Ovary (tissue), 10 donors: ENCODE measurements at places on chromosomes 4 and X. TPM values are rescaled to one million over a fixed set of nuclear protein-coding genes. Genes with fewer than 3 reads are reported as not detected.

- H3K27me3 ChIP-seq: no peaks in the 10 kb centered on the region
- peaks cover 1% of the 10 kb centered on the region for H3K4me1 ChIP-seq
- peak; percentile 41 for DNase-seq
- H3K4me3 ChIP-seq: no peak overlapping the region
- peak overlapping the region; percentile 40 for H3K27ac ChIP-seq
- no peaks in the 10 kb centered on the region for H3K36me3 ChIP-seq
Measured at GRCh38 chr4:17497890-17498523, 13.9 kb downstream of the QDPR start.

- H3K27ac ChIP-seq: no peak overlapping the region
- DNase-seq: no peak
- no peaks in the 10 kb centered on the region for H3K4me1 ChIP-seq
- no peaks in the 10 kb centered on the region for H3K27me3 ChIP-seq
Measured at GRCh38 chrX:50407976-50408375, 62.6 kb downstream of the DGKK start.

DNA sequence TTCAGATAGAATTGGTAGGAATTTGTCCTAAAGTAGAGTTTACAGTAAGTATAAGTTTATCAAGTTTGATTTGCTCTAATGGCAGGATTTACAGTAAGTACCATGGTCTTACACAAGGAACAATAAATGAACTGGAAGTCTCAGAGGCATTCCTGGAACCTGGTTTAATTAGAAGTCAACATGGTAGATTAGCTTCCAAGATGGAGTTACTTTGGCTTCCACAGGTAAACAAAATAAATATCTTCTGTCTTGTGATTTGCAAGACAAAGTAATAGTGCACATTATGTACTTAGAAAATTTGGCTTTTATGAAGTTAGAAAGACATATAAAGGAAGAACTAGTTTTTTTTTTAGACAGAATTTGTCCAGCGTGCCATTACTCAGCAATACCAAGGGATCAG is 190.7 kb downstream of the GLUD2 start:
- no peak overlapping the region for H3K4me3 ChIP-seq
- H3K27ac ChIP-seq: no peak overlapping the region
- H3K36me3 ChIP-seq: no peaks in the 10 kb centered on the region
- H3K27me3 ChIP-seq: no peaks in the 10 kb centered on the region

DNA sequence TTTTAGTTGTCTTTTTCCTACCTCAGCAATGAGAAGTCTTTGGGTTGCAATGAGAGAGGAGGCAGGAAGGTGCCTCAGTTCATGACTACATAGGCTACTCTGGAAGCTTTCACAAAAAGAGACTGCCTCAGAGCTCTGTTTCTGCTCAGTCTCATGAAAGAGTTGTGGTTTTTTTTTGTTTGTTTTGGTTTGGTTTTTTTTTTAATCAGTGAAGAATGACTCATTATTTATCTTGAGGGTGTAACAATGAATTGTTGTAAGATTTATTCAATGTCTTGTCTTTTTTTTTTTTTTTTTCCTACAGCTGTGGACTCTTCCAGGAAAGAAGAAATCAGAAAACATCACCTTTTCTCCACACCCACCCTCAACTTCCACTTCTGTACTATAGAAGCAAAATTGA is 67.5 kb upstream of the CXCL13 start:
- no peak for DNase-seq
- H3K4me1 ChIP-seq: peaks cover 3% of the 10 kb centered on the region
- H3K4me3 ChIP-seq: no peak overlapping the region
- no peak overlapping the region for H3K27ac ChIP-seq

DNA sequence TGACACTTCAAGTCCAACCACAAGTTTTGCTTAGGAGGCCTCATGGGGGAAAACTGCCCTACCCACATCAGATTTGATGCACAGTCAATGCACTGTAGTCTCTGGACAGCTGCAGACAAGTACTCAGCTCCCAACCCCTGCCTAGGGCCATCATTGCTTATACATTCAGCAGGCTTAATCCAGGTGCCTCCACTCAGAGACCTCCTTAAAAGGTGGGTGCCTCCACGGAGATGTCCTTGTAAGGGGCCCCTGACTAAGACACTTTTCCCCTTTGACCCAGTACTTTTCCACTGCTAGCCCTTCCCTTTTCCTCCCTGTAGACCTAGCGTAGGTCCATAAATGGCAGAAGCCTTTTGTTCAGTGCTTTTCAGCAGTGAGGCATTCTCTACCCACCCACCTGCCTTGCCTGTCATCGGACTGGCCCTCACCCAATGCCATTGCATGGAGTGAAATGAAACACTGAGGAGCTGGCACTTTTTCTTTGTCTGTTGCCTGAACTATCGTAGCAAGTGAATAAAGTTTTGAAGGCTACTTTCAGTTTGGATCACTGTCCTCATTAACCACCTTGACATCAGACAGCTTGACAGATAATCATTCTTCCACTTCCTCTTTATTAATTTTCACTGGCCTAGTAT is 23.8 kb upstream of the PLK4 start:
- H3K27me3 ChIP-seq: no peaks in the 10 kb centered on the region
- H3K36me3 ChIP-seq: no peaks in the 10 kb centered on the region
- no peak for DNase-seq
- no peak overlapping the region for H3K27ac ChIP-seq
- H3K4me3 ChIP-seq: no peak overlapping the region

- no peaks in the 10 kb centered on the region for H3K4me1 ChIP-seq
- no peaks in the 10 kb centered on the region for H3K27me3 ChIP-seq
- H3K4me3 ChIP-seq: no peak overlapping the region
- no peak overlapping the region for H3K27ac ChIP-seq
- DNase-seq: no peak
Measured at GRCh38 chr4:57187246-57187645, 77.1 kb upstream of the IGFBP7 start.

DNA sequence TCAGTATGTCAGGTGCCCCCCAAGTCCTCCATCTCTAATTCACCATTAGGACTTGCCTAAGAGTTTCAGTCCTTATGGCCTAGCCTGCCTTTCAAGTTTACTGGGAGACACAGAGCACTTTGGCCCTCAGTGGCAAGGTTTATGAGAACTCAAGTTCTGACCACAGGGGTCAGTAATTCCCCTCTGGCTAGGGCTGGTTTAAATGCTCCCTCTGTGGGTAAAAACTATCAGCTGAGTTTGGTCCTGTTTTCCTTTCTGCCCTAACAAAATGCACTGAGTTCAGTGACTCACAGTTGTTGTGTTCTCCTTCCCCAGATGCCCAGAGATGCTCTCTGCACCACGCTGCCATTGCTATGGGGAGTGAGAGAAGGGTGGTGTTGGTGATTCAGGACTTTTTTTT is 163.2 kb downstream of the RELL1 start:
- H3K4me1 ChIP-seq: no peaks in the 10 kb centered on the region
- no peak for DNase-seq
- no peak overlapping the region for H3K4me3 ChIP-seq
- H3K36me3 ChIP-seq: no peaks in the 10 kb centered on the region

The EMCN gene
- 17.5 TPM for total RNA-seq

GRCh38 chrX:150736475-150736874 is 43.3 kb downstream of the MTMR1 start:
- H3K27me3 ChIP-seq: no peaks in the 10 kb centered on the region
- no peak overlapping the region for H3K27ac ChIP-seq
- H3K36me3 ChIP-seq: no peaks in the 10 kb centered on the region
- H3K4me3 ChIP-seq: no peak overlapping the region

The FAM133A gene
- total RNA-seq: 0.13 TPM

The PROM1 gene
- total RNA-seq: 1.6 TPM

The ZCCHC12 gene
- total RNA-seq: 0.70 TPM

GRCh38 chrX:108216405-108216804 is 124.8 kb downstream of the ATG4A start:
- no peaks in the 10 kb centered on the region for H3K27me3 ChIP-seq
- no peak for DNase-seq
- no peak overlapping the region for H3K4me3 ChIP-seq
- no peak overlapping the region for H3K27ac ChIP-seq
- no peaks in the 10 kb centered on the region for H3K36me3 ChIP-seq

DNA sequence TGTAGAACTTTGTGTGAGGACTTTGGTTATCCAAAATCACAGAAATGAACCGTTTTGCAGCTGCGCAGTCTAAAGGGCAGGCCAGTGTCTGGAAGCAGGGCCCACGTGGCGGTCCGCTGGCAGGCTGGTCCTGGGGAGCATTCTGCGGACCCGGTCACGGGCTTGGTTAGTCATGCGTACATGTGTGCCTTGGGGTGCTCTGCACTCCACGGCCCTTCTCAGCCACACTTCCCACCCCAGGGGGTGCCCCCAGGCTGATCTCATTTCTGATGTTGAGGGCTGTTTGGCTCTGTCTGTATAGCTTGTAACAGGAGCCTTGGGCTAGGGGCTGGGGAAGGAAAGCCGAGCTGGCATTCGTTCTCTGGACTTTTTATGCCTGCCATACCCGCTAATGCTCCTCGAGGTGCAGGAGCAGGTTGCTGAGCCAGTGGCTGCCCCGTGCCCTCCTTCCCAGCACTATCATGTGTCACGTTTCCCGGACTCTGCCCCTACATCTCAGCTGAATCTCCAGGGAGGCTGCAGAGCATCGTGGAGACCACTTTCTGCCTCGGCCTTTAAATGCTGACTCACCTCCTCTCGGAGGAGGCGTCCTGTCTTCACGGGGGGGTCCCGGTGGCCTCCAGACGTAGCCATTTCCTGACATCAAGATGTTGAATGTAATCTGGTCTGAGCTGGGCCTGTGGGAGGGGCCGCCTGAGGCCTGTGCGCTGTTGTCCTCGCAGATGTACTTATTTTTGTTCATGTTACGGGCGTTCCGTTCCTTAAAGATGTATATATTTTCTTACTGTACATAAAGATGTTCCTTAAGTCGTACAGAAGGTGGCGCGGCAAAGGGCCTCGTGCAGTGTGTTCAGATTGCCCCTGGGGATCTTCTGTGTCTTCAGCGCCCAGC is 11.4 kb upstream of the TADA2B start:
- no peak for DNase-seq
- H3K27me3 ChIP-seq: no peaks in the 10 kb centered on the region
- no peak overlapping the region for H3K27ac ChIP-seq
- no peak overlapping the region for H3K4me3 ChIP-seq
- H3K36me3 ChIP-seq: no peaks in the 10 kb centered on the region

- H3K4me3 ChIP-seq: no peak overlapping the region
- peaks cover 1% of the 10 kb centered on the region for H3K4me1 ChIP-seq
- DNase-seq: no peak
- no peak overlapping the region for H3K27ac ChIP-seq
- H3K27me3 ChIP-seq: no peaks in the 10 kb centered on the region
Measured at GRCh38 chr4:3364199-3364598, 71.4 kb downstream of the RGS12 start.

- DNase-seq: no peak
- H3K27ac ChIP-seq: no peak overlapping the region
- H3K4me1 ChIP-seq: no peaks in the 10 kb centered on the region
- H3K36me3 ChIP-seq: no peaks in the 10 kb centered on the region
Measured at GRCh38 chrX:41491267-41492004, 44.3 kb downstream of the NYX start.

The CLCN5 gene
- total RNA-seq: 16.2 TPM

DNA sequence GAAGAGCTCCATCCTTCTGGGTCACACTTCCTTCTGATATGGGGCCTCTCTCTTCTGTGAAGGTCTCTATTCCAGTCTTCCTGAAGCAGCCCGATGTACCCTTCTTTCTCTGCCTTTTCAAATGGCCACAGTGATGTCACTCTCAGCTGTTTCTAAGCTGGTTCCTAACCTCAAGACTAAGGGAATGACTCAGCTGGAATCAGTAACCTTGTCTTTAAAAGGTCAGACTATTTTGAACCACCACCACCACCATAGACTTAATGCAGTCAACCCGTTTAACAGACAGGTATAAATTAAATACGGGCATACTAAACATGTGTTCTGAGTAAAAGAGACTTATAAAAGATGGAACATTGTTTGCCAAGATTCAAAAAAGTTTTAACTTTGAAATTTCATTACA is 121.0 kb downstream of the PPA2 start:
- no peak overlapping the region for H3K4me3 ChIP-seq
- H3K27ac ChIP-seq: no peak overlapping the region
- no peaks in the 10 kb centered on the region for H3K36me3 ChIP-seq
- H3K4me1 ChIP-seq: no peaks in the 10 kb centered on the region

GRCh38 chr4:126544276-126544675 is 1088.5 kb upstream of the INTU start:
- H3K36me3 ChIP-seq: no peaks in the 10 kb centered on the region
- no peak for DNase-seq
- no peaks in the 10 kb centered on the region for H3K4me1 ChIP-seq
- no peaks in the 10 kb centered on the region for H3K27me3 ChIP-seq
- H3K27ac ChIP-seq: no peak overlapping the region

The BTK gene
- total RNA-seq: 4.3 TPM

GRCh38 chrX:141638550-141638949 is 49.0 kb downstream of the SPANXA2 start:
- DNase-seq: no peak
- H3K36me3 ChIP-seq: no peaks in the 10 kb centered on the region
- H3K27me3 ChIP-seq: no peaks in the 10 kb centered on the region
- H3K4me3 ChIP-seq: no peak overlapping the region
- H3K4me1 ChIP-seq: no peaks in the 10 kb centered on the region

The NDST3 gene
- total RNA-seq: 2.4 TPM

DNA sequence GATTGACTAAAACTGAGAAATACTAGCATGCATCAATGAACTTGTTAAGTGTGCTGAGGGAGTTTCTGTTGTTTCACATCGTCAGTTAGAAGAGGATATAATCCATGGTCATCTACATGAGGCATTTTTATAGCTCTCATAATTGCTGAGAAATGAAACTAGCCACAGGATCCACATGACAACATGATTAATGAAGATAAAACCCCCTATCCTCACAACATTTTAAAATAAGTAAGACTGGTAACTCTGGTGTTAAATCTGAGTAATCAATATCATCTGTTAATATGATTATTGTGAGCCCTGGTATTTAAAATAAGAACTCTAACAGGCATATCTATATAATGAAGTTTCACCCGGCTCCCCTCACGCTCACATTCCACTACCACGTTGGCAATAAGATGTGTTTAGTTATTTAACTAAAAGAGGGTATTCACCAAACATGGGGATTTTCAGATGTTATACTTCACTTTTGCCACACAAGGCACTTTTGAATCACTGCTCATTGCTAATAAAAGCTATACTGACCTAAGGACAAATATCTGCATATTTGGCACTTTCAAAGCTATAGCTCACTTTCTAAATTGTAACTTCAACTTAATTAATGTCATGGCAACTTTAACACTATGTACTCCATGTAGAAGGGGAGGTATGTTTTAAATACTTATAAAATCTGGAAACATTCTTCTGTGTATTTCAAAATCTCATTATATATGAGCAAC is 6.7 kb downstream of the UNC5C start:
- H3K36me3 ChIP-seq: no peaks in the 10 kb centered on the region
- no peak overlapping the region for H3K27ac ChIP-seq
- H3K4me1 ChIP-seq: no peaks in the 10 kb centered on the region
- H3K4me3 ChIP-seq: no peak overlapping the region
- no peaks in the 10 kb centered on the region for H3K27me3 ChIP-seq
- no peak for DNase-seq

DNA sequence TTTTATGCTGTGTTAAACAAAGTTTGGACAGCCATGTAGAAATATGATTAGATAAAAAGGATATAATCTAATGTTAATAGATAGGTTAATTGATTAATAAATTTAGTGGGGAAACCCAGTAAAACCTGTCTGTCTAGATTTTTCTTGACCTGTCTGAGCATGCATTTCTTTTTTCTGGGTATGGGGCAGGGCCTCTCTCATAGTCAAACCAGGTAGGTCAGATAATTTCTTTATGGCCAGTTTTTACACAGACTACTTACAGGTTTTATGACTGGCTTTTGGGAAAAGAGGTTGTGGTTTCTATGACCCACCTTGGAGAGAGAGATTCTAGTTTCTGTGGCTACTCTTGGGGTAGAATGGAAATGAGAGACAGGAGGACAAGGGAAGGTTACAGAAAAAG is 135.6 kb upstream of the EPHA5 start:
- no peaks in the 10 kb centered on the region for H3K4me1 ChIP-seq
- H3K36me3 ChIP-seq: no peaks in the 10 kb centered on the region
- no peak for DNase-seq
- no peak overlapping the region for H3K4me3 ChIP-seq

The DTHD1 gene
- total RNA-seq: 0.99 TPM

The CPLX1 gene
- 1.5 TPM for total RNA-seq

The RNF128 gene
- 4.0 TPM for total RNA-seq

The SYP gene
- total RNA-seq: 1.3 TPM
